GM23338 (cell line): ENCODE measurements at places on chromosomes 7 and 10.

GRCh38 chr10:120429395-120429794, 27.6 kb upstream of the PLPP4 start:
- no peaks in the 10 kb centered on the region for H3K4me1 ChIP-seq
- no peak overlapping the region for H3K27ac ChIP-seq
- H3K36me3 ChIP-seq: no peaks in the 10 kb centered on the region
- H3K27me3 ChIP-seq: no peaks in the 10 kb centered on the region
- H3K4me3 ChIP-seq: no peak overlapping the region

- H3K4me1 ChIP-seq: no peaks in the 10 kb centered on the region
- no peak for DNase-seq
- H3K27me3 ChIP-seq: no peaks in the 10 kb centered on the region
- peaks cover 8% of the 10 kb centered on the region; the same call in 1 of the 2 replicates for H3K36me3 ChIP-seq
- no peak overlapping the region for H3K27ac ChIP-seq
- H3K4me3 ChIP-seq: no peak overlapping the region
Measured at GRCh38 chr10:43479275-43479674, 42.4 kb downstream of the ZNF487 start.

- no peak overlapping the region for H3K27ac ChIP-seq
- no peaks in the 10 kb centered on the region for H3K36me3 ChIP-seq
- H3K27me3 ChIP-seq: no peaks in the 10 kb centered on the region
- H3K4me1 ChIP-seq: 0 out of 2 replicates have a peak, but pooled peaks cover 3% of the 10 kb centered on the region
Measured at GRCh38 chr7:79531116-79531515, 77.6 kb upstream of the MAGI2 start.

GRCh38 chr10:104273286-104273685, 4.3 kb downstream of the GSTO2 start:
- H3K27me3 ChIP-seq: 0 out of 2 replicates have a peak, but pooled peaks cover 8% of the 10 kb centered on the region
- peaks cover 17% of the 10 kb centered on the region for H3K4me1 ChIP-seq
- no peaks in the 10 kb centered on the region for H3K36me3 ChIP-seq
- no peak overlapping the region for H3K27ac ChIP-seq

DNA sequence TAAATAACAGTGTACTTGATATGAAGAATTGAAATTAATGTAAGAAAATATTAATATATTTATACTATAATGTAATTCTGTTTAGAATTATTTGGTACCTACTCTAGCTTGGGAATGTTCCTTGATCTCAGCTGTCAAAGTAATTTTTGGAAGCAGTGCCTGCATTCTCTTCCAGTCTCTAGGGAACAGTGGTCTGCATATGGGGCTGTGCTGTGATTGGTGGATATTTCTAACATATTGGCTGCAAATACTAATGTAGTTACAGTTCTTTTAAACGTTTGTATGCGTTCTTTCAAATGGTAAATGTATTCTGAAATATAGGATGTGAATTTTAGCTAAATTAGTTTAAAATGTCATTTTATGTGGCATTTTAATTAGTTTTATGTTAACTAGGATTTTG, 87.2 kb downstream of the PHF14 start:
- H3K4me3 ChIP-seq: no peak overlapping the region
- H3K36me3 ChIP-seq: no peaks in the 10 kb centered on the region
- peaks cover 20% of the 10 kb centered on the region for H3K4me1 ChIP-seq
- no peak overlapping the region for H3K27ac ChIP-seq
- no peak for DNase-seq
- H3K27me3 ChIP-seq: no peaks in the 10 kb centered on the region

GRCh38 chr7:54857294-54857693, 98.3 kb upstream of the SEC61G start:
- peaks cover 5% of the 10 kb centered on the region; the same call in 1 of the 2 replicates for H3K4me1 ChIP-seq
- no peak overlapping the region for H3K4me3 ChIP-seq
- no peak for DNase-seq
- no peaks in the 10 kb centered on the region for H3K27me3 ChIP-seq

DNA sequence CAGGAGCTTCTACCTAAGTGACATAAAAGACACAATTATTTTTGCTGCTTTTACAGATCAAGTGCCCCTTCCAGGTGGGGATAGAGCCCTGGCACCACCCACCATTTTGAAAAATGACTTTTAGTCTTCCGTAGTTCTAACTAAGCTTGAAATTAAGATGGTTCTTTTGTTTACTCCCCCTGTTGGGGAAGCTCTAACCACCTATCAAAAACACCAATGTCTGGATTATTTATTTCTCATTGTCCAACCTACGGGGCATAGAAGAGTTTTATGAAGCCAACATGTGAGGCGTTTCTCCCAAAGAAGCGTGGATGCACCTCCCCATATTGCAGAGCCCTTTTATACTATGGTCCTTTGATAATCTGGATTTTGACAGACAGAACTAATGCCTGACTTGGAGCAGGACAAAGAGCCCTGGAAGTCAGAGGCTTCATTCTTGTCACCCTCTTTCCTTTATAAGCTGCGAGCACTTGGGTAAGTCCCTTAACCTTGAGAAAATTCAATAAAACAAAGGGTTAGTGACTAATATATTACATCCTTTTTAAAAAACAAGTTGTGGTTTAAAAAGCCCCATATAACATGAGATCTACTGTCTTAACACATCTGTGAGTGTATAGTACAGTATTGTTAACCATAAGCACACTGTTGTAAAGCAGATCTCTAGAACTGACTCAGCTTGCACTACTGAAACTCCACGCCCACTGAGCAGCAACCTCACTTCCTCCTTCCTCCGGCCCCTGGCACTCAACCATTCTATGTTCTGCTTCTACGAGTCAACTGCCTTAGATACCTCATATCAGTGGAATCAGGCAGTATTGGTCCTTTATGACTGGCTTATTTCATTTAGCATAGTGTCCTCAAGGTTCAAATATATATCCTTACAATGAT, 67.5 kb downstream of the ATXN7L1 start:
- H3K4me1 ChIP-seq: peaks cover 14% of the 10 kb centered on the region
- H3K4me3 ChIP-seq: no peak overlapping the region
- no peaks in the 10 kb centered on the region for H3K27me3 ChIP-seq
- no peaks in the 10 kb centered on the region for H3K36me3 ChIP-seq
- DNase-seq: no peak

GRCh38 chr10:34908481-34908880, 93.4 kb upstream of the PARD3 start:
- no peak for DNase-seq
- no peak overlapping the region for H3K4me3 ChIP-seq
- H3K27ac ChIP-seq: no peak overlapping the region
- peaks cover 16% of the 10 kb centered on the region for H3K4me1 ChIP-seq
- H3K27me3 ChIP-seq: no peaks in the 10 kb centered on the region
- H3K36me3 ChIP-seq: no peaks in the 10 kb centered on the region

- no peak overlapping the region for H3K4me3 ChIP-seq
- H3K27ac ChIP-seq: no peak overlapping the region
- H3K4me1 ChIP-seq: peaks cover 20% of the 10 kb centered on the region; the same call in 1 of the 2 replicates
- DNase-seq: no peak
Measured at GRCh38 chr10:72808001-72808400, 85.5 kb upstream of the OIT3 start.

DNA sequence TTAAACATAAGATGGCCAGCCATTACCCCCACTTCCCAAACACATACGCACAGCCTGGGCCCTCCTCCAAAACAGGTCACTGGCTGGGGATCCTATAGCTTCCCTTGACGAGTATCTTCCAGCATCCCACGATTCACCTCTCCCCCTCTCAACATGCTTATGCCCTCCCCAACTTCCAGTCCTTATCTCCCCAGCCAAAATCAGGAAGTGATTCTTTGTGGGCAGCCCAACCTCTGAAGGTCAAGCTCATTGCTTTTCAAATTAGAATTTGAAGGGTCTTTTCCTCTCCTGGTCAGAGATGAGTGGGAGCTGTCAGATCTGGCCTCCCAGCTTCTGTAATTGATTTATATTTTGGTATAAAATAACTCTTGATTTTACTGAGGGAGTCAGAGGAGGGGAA, 133.6 kb downstream of the ATXN7L1 start:
- H3K27me3 ChIP-seq: no peaks in the 10 kb centered on the region
- no peak for DNase-seq
- H3K4me1 ChIP-seq: peaks cover 5% of the 10 kb centered on the region
- no peak overlapping the region for H3K4me3 ChIP-seq

GRCh38 chr7:64371116-64371515, 57.4 kb downstream of the ZNF736 start:
- no peak overlapping the region for H3K27ac ChIP-seq
- H3K4me1 ChIP-seq: no peaks in the 10 kb centered on the region
- DNase-seq: no peak
- no peaks in the 10 kb centered on the region for H3K36me3 ChIP-seq
- no peaks in the 10 kb centered on the region for H3K27me3 ChIP-seq
- H3K4me3 ChIP-seq: no peak overlapping the region

- H3K36me3 ChIP-seq: no peaks in the 10 kb centered on the region
- no peak for DNase-seq
- H3K27ac ChIP-seq: no peak overlapping the region
- H3K4me1 ChIP-seq: peaks cover 9% of the 10 kb centered on the region
Measured at GRCh38 chr10:26696786-26697162, 727 bp upstream of the PDSS1 start.

DNA sequence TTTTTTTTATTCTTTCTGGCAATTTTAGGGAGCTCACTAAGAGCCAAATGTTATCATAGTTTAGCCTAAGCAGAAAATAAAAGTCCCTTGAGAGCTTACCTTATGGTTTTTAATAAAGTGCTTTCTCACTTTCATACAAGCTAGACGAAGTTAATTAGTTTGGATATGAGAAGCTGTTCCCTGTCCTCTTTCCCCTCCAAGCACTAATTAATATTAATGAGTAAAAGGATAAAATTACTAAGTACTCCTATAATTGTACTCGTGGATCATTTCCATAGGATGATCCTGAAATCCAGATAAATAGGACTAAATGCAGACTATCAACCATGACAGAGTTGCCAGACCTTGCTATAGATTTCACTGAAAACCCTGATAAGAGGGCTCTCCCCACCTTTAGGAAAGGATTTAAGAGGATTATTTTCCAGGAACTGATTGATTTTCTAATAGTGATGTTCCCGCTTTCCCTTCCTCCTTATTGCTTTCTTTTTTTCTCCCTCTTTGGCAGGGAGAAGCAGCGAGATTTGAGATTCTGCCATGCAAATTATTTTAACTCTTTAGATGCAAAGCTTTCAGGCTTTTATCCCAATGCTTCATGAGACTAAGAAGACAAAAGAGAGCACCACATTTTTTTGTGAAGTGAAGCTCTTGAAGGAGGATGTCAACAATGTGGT, 58.3 kb upstream of the HECW1 start:
- H3K36me3 ChIP-seq: no peaks in the 10 kb centered on the region
- no peak for DNase-seq
- no peaks in the 10 kb centered on the region for H3K27me3 ChIP-seq
- H3K27ac ChIP-seq: peak overlapping the region; percentile 53

- H3K27me3 ChIP-seq: no peaks in the 10 kb centered on the region
- H3K36me3 ChIP-seq: no peaks in the 10 kb centered on the region
- H3K4me3 ChIP-seq: no peak overlapping the region
- H3K4me1 ChIP-seq: no peaks in the 10 kb centered on the region
Measured at GRCh38 chr10:121615836-121616235, 17.6 kb upstream of the FGFR2 start.

DNA sequence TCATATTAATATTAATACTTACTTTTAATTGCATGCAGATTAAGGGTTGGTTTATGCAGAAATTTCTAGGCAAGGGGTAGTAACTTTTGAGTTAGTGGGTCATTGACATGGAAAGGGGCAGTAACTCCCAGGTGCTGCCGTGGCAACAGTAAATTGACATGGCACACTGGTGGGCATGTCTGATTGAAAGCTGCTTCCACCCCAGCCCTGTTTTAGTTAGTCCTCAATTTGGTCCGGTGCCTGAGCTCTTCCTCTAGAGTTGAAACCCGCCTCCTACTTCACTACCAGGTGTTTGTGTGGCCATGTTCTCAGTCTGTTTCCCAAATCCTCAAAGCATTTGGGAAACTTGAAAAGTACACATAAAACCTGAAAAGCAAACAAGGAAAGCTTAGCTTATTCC, 18.4 kb downstream of the CUZD1 start:
- H3K4me3 ChIP-seq: no peak overlapping the region
- H3K4me1 ChIP-seq: no peaks in the 10 kb centered on the region
- no peak overlapping the region for H3K27ac ChIP-seq
- H3K27me3 ChIP-seq: no peaks in the 10 kb centered on the region

- H3K36me3 ChIP-seq: no peaks in the 10 kb centered on the region
- H3K27me3 ChIP-seq: no peaks in the 10 kb centered on the region
- DNase-seq: peak; percentile 56
- peaks cover 38% of the 10 kb centered on the region for H3K4me1 ChIP-seq
- H3K27ac ChIP-seq: peak overlapping the region; percentile 83
- no peak overlapping the region for H3K4me3 ChIP-seq
Measured at GRCh38 chr10:123538401-123539320, 127.5 kb upstream of the GPR26 start.
